ENCODE measurements at places on chromosomes 5 and 9. TPM values are rescaled to one million over a fixed set of nuclear protein-coding genes. Genes with fewer than 3 reads are reported as not detected.

DNA sequence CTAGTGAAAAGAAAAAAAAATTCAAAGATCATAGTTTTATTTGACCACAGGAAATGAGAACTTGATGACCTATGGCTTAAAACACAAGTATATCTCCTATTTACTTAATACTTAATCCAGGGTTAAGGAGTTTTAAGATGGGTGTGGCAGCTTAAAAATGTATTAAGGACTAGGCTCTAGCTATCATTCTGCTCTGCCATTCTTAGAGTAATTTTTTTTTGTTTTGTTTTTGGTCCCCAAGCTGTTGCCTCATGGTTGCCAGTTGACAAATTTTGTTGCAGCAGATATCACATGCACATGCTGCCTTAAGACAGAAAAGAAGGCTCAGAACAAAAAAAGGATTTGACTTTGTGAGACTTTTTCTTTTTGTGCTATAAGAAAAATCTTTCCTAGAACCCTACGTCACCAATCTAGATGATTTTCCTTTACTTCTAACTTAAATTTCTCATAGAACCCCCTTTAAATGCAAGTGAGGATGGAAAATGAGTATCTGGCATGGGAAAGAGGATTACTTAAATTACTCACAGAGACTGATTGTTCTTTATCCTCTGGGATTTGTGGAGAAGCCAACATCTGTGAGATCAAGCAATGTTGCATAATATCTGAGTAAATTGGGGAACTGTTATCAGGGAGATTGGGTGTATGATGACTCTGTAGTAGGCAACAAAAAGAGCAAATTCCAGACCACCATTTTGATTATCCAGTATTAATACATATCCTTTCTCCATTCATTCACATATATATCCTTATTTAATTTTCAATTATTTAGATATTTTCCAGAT is 364.7 kb upstream of the CD180 start:
- H3K27me3 ChIP-seq, result no peaks in the 10 kb centered on the region
- DNase-seq, result no peak
- H3K27ac ChIP-seq, result no peak overlapping the region
- no peak overlapping the region for H3K4me3 ChIP-seq
- no peaks in the 10 kb centered on the region for H3K4me1 ChIP-seq
- no peaks in the 10 kb centered on the region for H3K36me3 ChIP-seq

GRCh38 chr5:42919600-42919999 is 107.9 kb upstream of the SELENOP start:
- H3K27me3 ChIP-seq, result no peaks in the 10 kb centered on the region
- no peak overlapping the region for H3K4me3 ChIP-seq
- DNase-seq, result no peak
- H3K27ac ChIP-seq, result no peak overlapping the region

DNA sequence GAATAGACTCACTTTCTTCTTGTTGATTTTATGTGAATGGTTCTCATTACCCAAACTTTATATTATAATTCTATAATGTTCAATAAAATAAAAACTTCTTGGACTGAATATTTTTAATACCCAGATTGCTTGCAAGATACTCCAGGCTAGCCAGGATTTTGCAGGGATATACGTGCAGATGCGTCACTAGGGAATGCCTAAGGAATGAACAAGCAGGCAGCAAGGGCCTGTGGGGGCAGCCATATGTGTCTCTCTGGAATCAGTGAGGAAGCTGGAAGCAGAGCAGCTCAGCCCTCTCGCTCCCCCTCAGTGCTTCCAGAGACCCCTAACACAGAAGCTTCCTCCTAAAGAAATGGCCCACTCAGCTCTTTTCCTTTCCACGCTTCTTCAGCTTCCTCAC is 457.4 kb downstream of the CCDC171 start:
- H3K36me3 ChIP-seq, result no peaks in the 10 kb centered on the region
- H3K4me3 ChIP-seq, result no peak overlapping the region
- peak; percentile 71 for DNase-seq
- peaks cover 19% of the 10 kb centered on the region for H3K4me1 ChIP-seq
- H3K27me3 ChIP-seq, result no peaks in the 10 kb centered on the region

DNA sequence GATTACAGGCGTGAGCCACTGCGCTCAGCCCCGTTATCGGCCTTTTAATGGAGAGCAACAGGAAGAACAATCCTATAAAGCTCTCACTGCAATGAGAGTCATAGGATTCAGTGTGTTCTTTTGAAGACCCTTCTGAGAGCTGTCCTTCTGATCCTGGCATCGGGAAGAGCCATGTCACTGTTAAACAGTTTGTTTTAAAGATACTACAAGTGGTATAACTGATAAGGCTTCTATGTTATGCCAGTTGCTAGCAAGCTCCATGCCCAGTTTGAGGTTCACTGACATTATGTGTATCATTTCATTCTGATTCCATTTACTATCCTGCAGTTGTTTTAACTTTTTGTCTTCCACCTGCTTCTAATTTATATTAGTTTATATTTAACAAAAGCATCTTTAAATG is 55.8 kb downstream of the GNAQ start:
- H3K36me3 ChIP-seq, result no peaks in the 10 kb centered on the region
- DNase-seq, result no peak
- H3K4me3 ChIP-seq, result no peak overlapping the region
- H3K4me1 ChIP-seq, result peaks cover 27% of the 10 kb centered on the region

GRCh38 chr9:122546196-122546595 is 6.7 kb upstream of the OR1N2 start:
- H3K4me3 ChIP-seq, result no peak overlapping the region
- no peak overlapping the region for H3K27ac ChIP-seq
- H3K4me1 ChIP-seq, result no peaks in the 10 kb centered on the region
- no peaks in the 10 kb centered on the region for H3K27me3 ChIP-seq
- no peaks in the 10 kb centered on the region for H3K36me3 ChIP-seq

- no peak overlapping the region for H3K27ac ChIP-seq
- no peaks in the 10 kb centered on the region for H3K36me3 ChIP-seq
- H3K4me1 ChIP-seq, result no peaks in the 10 kb centered on the region
- H3K4me3 ChIP-seq, result no peak overlapping the region
- DNase-seq, result no peak
Observed at GRCh38 chr5:6785161-6785860, 72.1 kb downstream of the TENT4A start.

Gene PCDHB3
- 0.23 TPM for polyA plus RNA-seq

Gene INSYN2B
- 10.6 TPM for polyA plus RNA-seq

DNA sequence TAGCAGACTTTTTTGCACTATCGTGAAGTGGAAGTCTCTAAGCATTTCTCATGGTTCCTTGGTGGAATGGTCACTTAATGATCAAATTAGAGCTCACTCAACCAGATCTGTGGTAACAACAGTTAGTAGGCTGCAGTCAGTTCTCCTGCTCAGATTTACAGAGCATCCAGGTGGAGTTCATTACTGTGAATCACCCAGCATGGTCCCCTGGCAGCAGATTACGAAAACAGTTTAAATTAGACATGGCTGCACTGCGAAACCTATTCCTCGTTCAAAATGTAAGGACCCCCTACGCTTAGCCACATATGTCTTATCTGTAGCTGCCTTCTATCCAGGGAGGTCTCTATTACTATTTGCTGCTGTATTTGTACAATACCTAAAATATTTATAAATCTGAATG is 823.6 kb upstream of the ARRDC3 start:
- DNase-seq, result no peak
- no peaks in the 10 kb centered on the region for H3K27me3 ChIP-seq
- H3K4me3 ChIP-seq, result no peak overlapping the region

Gene SPINK6
- polyA plus RNA-seq, result not detected

GRCh38 chr5:75047356-75047755 is 5.0 kb downstream of the GCNT4 start:
- peaks cover 8% of the 10 kb centered on the region for H3K4me1 ChIP-seq
- H3K4me3 ChIP-seq, result no peak overlapping the region
- no peaks in the 10 kb centered on the region for H3K27me3 ChIP-seq
- H3K36me3 ChIP-seq, result no peaks in the 10 kb centered on the region
- no peak overlapping the region for H3K27ac ChIP-seq
- DNase-seq, result no peak

GRCh38 chr5:1744393-1745122 is 55.1 kb downstream of the MRPL36 start:
- no peak overlapping the region for H3K4me3 ChIP-seq
- no peak overlapping the region for H3K27ac ChIP-seq
- no peak for DNase-seq
- H3K36me3 ChIP-seq, result no peaks in the 10 kb centered on the region
- 0 out of 2 replicates have a peak, but pooled peaks cover 5% of the 10 kb centered on the region for H3K27me3 ChIP-seq

DNA sequence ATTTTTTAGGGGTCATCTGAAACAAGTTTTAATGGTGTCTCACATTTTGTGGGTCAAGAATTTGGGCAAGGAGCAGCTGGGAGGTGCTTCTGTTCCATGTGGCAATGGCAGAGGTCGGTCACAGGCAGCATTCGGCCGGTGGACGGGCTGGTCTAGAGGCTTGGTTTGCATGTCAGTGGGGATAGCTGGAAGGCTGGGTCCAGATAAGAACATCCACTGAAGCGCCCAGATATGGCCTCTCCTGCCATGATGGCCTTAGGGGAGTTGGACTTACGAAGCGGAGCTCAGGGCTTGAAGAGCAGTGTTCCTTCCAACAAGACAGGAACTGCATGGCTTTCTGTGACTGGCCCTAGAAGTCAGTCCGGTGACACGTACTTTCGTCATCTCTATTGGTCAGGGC is 30.3 kb downstream of the LHFPL2 start:
- no peaks in the 10 kb centered on the region for H3K27me3 ChIP-seq
- H3K36me3 ChIP-seq, result no peaks in the 10 kb centered on the region
- DNase-seq, result no peak
- peaks cover 12% of the 10 kb centered on the region for H3K4me1 ChIP-seq
- H3K4me3 ChIP-seq, result no peak overlapping the region
- H3K27ac ChIP-seq, result no peak overlapping the region

Gene PGM5
- polyA plus RNA-seq, result not detected

Gene PRRT1B
- polyA plus RNA-seq, result not detected

- no peak overlapping the region for H3K4me3 ChIP-seq
- H3K27me3 ChIP-seq, result no peaks in the 10 kb centered on the region
- H3K36me3 ChIP-seq, result no peaks in the 10 kb centered on the region
- H3K27ac ChIP-seq, result no peak overlapping the region
- H3K4me1 ChIP-seq, result peaks cover 32% of the 10 kb centered on the region
- DNase-seq, result no peak
Observed at GRCh38 chr5:61397238-61397637, 65.2 kb downstream of the ZSWIM6 start.

GRCh38 chr5:145470396-145470979 is 364.7 kb downstream of the PRELID2 start:
- no peak overlapping the region for H3K4me3 ChIP-seq
- H3K4me1 ChIP-seq, result peaks cover 16% of the 10 kb centered on the region
- H3K27ac ChIP-seq, result no peak overlapping the region
- no peak for DNase-seq

Gene QRFP
- polyA plus RNA-seq, result 0.18 TPM

Gene NDUFS6
- polyA plus RNA-seq, result 106 TPM

Gene WDR31
- polyA plus RNA-seq, result 3.1 TPM

Gene CATSPER3
- polyA plus RNA-seq, result 0.14 TPM

- H3K27ac ChIP-seq, result no peak overlapping the region
- H3K36me3 ChIP-seq, result no peaks in the 10 kb centered on the region
- DNase-seq, result peak; percentile 54
- H3K27me3 ChIP-seq, result no peaks in the 10 kb centered on the region
Observed at GRCh38 chr5:64074533-64074932, 91.1 kb upstream of the RNF180 start.

DNA sequence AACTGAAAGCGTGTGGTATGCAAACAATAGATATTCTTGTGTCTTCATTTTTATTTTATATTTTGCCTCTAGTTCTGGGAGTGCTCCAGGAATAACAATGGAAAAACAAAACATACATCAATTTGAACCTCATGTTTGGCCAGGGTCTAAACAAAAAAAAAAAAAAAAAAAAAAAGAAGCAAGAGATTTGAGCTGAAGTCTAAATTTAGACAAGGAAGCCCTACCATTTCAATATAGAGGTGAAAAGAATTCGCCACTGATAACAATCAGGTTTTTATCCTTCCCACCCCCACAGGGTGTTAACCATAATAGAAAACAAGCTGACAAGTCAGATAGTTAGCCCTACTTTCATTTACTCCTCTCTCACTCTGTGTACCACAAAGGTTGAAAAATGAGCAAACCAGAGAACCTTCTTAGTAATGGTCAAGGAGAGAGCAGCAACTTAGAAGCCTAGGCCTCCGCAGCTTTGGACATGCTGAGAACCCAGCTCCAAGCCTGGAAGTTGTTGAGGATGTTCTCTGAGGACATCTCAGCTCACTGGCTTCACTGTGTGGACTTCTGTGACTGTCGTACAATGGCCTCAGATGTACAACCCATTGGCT is 118.2 kb upstream of the HMHB1 start:
- no peaks in the 10 kb centered on the region for H3K36me3 ChIP-seq
- no peak overlapping the region for H3K4me3 ChIP-seq
- H3K27ac ChIP-seq, result no peak overlapping the region
- no peak for DNase-seq

Gene TLX3
- not detected for polyA plus RNA-seq

Gene AQP7
- not detected for polyA plus RNA-seq

GRCh38 chr5:57383093-57383861 is 99.3 kb downstream of the ACTBL2 start:
- peaks cover 15% of the 10 kb centered on the region for H3K4me1 ChIP-seq
- peak overlapping the region; percentile 60 for H3K4me3 ChIP-seq
- peak overlapping the region; percentile 94 for H3K27ac ChIP-seq
- H3K36me3 ChIP-seq, result no peaks in the 10 kb centered on the region

Gene GPBP1
- 38.1 TPM for polyA plus RNA-seq

Gene NKD2
- not detected for polyA plus RNA-seq

DNA sequence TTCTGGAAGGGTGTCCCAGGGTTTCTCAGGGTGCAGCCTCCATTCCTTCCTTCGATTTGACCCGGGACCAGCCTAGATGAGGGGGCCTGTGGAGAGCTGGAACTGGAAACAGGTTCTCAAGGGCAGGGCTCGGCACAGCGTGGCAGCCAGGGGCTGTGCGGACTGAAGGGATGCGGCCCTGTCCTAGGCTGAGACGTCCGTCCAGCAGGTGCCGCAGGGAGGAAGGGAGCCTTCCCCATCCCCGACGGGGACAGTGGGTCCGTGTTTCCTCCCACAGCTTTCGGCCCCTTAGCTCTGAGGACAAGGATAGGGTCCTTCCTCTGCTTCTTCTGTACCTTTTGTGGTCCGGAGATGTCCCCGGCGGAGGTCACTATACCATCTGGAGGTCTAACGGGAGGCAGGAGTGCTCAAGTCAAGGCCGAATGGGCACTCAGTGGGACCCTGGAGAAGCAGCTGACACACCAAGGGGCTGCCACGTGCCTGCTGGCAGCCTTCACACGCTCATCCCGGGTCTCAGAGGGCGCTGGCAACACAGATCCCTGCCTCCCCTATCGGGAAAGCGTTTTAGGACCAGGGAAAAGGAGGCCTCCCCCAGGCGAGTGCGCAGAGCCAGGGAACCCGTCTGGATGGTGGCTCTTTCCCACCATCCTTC is 49.9 kb downstream of the USP20 start:
- H3K4me1 ChIP-seq, result peaks cover 31% of the 10 kb centered on the region
- peak overlapping the region; percentile 20 for H3K27ac ChIP-seq
- peak; percentile 68 for DNase-seq
- H3K4me3 ChIP-seq, result peak overlapping the region; percentile 56
- H3K36me3 ChIP-seq, result no peaks in the 10 kb centered on the region
- no peaks in the 10 kb centered on the region for H3K27me3 ChIP-seq

All from GM23248 (cell line).